CD4-positive, alpha-beta T cell treated with Interleukin-2 at 100 ng/mL for 4 hours (primary cell): ENCODE measurements at places on chromosomes 5 and 9.

- DNase-seq: no peak
Observed at GRCh38 chr9:81526587-81526986, 162.8 kb downstream of the TLE1 start.

DNA sequence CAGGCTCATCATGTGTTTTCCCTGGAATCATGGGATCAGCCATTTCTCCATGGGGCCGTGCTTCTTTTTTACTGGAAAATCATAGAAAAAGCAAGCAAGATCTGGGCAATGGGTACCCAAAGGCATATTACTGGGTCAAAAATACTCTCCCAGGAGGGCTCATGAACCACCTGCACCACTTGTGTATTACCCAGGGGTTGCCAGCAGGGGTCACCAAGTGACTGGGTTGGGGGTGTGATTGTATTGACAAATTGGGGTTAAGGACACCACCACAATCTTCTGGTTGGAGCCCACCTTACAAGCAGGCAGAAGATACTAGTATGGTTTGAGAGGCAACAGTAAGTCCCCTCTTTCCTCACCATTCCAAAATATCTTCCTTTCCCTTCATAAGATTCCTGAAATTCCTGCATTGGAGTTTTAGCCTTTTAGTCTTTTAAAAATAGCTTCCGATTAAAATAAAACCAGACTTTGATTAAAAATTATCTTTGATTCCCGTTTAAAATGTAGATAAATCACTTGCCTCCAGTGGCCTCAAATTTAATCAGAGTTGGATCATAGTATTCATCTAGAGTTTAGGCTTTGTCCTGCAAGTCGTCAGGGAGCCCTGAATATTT, 603.3 kb downstream of the KIF4B start:
- peak; percentile 22 for DNase-seq

GRCh38 chr5:5432020-5432707, 9.7 kb downstream of the ICE1 start:
- DNase-seq: no peak

- no peak for DNase-seq
Observed at GRCh38 chr5:55463613-55464012, 71.2 kb downstream of the PLPP1 start.

DNA sequence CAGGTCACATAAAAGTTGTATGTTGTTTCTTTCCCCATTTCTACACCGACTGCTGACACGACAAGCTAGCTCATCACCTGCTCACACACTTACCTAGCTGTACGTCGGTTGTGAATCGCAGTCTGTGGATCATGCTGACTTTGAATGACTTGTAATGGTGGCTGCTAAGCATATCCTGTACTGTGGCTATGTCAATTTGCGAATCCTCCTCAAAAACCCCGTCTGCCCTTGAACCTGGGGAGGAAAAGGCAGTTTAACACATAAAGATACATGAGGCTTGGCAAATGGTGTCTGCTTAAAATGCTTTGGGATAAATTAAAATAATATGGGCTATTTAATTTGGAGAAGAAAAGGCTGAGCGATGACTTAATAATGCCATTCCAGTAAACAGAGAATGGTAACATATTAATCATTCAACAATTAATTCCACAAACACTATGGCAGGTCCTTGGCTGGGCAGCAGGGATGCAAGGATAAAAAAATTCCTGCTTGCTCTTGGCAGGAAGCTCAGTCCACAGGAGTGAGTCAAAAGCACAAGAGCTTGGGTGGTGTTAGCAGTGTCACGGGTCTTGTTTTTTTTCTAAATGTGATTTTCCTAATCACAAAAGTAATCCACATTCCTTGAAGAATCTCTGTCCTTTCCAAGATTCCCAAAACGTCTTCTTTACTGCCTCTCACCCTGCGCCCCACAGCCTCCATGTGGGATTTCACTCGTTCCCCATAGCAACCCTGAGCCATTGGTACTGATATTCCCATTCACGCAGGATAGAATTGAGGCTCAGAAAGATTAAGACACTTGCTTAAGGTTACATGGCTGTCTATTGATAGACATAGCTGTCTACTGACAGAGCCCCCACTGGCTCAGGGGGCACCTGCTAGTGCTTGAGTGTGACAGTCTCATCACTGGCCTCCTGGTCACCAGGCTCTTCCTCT, 222.4 kb downstream of the MAPKAP1 start:
- no peak for DNase-seq

DNA sequence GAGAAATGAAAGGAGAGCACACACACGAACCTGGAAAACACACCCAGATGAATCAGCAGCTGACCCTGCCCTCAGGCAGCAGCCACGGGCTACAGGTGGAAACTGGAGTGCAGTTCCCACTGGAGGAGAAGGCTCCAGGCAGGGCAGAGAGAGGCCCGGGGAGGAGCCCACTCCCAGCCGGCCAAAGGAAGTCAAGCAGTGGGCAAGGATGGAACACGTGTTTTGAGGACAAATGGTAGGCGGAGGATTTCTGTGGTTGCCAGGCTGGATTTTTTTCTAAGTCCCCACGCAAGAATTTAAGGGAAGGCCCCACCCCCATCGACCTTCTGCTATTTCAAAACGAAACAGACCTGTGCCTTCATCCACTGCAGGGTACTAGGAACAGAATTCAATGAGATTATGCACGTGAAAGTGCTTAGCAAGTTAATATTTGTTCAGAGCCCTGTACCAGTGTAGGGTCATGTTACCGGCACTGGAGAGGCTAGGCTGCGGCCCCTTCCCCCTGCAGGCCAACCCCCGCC, 6.8 kb downstream of the EPB41L4B start:
- DNase-seq: no peak

DNA sequence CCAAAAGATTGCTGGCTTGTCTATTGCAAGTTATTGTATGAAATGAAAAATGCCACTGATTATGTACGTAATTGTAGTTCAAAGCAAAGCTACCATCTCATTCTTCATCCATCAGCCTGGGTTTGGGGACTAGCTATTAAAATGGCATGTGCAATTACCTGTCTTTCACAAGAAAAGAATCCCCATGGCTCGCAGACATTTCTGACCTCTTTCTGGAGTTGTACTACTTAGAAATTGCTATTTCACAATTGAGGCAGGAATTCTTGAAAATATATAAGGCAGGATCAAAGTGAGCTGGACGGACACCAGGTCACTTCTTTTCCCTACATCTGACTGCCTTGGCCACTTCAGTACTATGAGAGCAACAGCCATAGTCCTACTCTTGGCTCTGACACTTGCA, at the start of gene SPINK9:
Gene SPINK9 (plus strand): TSS at position 301 of the 400 bp plus-strand sequence. CDS start 55 bp downstream, at position 356.
- DNase-seq: no peak

- peak; percentile 76 for DNase-seq
Observed at GRCh38 chr5:18745988-18746615, 1111.8 kb downstream of the TAF11L14 start.

DNA sequence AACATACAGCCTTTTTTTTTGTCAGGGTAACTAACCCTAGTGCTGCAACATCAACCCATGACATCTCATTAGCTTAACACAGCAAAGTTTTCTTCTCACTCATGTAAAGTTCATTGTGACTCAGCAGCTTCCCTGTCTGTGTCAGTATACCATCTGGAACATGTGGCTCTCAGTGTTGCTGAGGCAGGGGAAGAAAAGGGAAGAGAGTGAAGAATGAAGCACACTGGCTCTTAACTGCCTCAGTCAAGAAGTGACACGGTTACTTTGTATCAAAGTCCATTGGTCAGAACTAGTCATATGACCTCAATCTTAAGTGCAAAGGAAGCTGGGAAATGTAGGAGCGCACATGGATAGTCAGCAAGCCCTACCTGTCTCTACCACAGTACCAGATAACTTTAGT, 185.0 kb upstream of the ELL2 start:
- DNase-seq: no peak

DNA sequence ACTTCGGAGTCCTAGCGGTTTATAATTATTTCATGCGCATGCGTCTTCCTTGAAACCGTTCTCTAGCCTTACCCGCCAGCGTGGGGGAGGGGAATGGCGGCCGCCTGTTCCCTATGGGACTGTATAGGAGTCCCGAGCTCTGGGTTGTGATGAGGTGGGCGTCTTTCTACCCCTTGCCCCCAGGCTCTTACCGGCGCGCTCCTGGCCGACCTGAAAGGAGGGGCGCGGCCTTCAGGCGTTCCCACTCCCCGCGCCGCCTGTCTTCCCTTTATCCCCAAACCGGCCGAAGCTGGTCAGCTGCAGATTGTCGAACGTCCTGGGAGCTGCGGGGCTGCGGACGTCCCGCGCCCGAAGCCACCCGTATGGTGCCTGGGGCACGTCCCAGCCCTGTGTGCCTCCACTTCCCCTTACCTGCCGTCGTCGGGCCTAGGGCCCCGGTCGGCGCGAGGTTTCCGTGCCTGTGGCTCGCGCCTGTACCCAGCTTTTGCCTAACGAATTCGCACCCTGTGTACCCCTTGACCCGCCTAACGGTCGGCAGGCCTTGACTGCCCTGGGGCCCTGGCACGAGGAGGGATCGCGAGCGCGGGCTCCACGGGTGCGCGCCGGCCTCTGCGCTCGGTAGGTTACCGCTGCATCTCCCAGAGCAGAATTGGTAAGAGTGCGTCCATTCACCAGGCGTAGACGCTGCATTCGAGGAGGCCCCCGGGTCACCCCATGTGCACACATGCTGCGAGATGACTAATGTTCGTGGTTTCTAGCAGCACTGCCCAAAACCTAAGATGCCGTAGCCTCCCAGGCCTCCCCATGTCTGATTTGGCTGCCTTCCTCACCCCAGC, 653 bp upstream of the HNRNPH1 start:
- DNase-seq: peak; percentile 64

- DNase-seq: no peak
Observed at GRCh38 chr5:168642019-168642418, 62.9 kb upstream of the PANK3 start.

DNA sequence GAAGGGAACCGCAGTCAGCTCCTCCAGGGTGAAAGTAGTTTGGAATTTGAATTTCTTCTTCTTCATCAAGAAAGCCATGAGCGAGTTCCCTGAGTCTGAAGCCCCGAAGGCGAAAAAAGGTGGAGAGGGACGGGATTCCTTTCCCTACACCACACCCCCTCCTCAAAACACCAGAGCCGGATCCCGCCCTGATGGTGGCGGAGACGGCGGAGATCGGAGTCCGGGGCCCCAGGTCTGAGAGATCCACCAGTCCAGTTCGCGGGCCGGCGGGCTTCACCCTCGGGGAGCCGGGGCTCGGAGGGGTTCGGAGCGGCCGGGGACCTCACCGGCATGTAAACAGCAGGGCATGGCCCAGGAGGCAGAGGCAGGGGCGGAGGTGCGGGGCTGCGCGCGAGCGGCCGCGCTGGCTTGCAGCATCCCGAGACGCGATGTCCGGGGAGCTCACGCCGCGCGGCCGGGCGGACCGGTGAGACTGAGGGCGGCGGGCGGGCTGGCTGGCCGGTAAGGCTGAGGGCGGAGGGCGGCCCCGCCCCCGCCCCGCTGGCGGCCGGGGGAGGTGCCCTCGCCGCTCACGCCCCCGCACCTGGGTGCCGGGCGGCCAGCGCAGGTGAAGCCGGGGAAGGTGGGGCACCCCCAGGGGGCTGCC, 606 bp downstream of the EEIG1 start:
- peak; percentile 47 for DNase-seq

GRCh38 chr5:109550077-109550476, 139.7 kb upstream of the MAN2A1 start:
- no peak for DNase-seq

DNA sequence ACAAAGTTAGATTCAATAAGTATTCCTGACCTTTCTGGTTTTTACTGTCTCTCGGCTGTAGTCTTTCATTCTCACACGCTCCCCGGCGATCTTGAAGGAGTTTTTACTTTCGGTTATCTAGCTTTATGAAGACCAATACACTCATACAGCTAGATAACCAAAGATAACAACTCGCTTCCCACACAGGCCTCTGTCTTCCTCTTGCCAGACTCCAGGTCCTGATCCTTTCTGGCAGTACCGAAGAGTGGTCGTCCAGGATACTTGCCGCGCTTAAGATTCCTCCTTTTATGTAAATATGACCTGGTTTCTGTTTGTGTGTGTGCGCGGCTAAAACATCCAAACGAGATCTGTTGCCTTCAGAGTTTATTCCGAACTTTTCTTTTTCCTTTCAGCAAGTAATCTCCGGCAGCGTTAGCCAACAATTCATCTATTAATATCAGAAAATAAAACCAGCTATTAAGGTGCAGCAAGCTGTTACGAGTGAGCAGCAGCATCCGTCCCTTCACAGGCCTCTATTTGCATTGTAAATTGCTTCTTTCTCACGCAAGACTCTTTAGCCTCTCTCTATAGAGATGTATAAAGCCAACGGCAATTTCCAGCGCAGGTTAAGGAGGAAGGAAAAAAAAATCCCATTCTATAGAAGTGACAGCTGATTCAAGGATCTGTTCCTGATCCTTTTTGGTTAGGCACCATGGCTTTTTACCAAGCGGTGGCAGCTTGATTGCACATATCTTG, 216.1 kb downstream of the MEF2C start:
- no peak for DNase-seq

DNA sequence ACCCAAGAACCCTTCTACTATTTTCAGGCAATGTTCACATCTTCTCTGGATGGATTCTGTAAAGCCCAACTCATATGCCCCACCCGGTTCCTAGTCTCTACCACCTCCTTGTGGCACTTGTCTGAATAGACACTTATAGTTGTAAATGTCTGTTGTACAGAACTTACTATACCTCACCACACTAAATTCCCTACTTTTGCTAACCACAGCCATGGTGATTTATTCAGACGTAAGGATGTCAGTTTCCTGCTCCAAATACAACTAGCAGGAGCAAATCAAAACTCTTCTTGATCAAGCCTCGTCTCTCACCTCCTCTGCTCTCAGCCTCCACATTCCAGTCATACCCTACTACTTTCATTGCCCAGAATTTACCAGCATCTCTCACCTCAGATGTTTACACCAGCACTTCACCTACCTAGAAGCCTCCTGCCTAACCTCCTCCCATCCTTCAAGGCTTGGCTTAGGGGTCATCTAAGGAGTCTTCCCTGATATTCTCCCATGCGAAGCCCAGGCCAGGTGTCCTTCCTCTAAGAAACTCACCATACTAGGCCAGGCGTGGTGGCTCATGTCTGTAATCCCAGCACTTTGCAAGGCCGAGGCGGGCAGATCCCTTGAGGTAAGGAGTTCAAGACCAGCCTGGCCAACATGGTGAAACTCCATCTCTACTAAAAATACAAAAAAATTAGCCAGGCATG, 75.5 kb downstream of the MAPKAP1 start:
- peak; percentile 26 for DNase-seq

GRCh38 chr5:109743770-109744212, 54.1 kb downstream of the MAN2A1 start:
- DNase-seq: no peak

DNA sequence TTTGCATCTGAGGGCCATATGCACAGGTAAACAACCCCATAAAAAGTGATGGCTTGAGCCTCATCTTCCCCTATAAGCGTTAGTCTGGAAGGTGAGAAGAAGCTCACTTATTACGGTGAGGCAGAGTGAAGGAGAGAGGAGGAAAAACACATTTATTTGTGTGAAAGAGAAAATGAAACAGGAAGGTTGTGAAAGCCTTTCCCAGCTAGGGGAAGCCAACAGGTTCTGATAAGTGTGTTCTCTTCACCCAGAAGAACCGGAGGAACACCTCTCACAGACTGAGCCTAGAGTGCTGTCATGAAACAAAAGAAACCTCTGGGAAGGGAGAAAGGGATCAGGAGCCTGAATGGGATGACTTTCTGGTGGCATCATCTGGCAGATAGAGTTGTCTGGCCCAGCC, 192.5 kb downstream of the PTTG1 start:
- DNase-seq: no peak

- peak; percentile 45 for DNase-seq
Observed at GRCh38 chr5:138077064-138077696, 6.7 kb upstream of the WNT8A start.

GRCh38 chr9:110626101-110626829, 42.3 kb upstream of the MUSK start:
- no peak for DNase-seq

GRCh38 chr5:133487093-133487492, 125.2 kb downstream of the FSTL4 start:
- no peak for DNase-seq
